ENCODE measurements at places on chromosomes 6 and 20.
A peak's percentile ranks its signal among the peaks of the same experiment; 100 is the strongest.

DNA sequence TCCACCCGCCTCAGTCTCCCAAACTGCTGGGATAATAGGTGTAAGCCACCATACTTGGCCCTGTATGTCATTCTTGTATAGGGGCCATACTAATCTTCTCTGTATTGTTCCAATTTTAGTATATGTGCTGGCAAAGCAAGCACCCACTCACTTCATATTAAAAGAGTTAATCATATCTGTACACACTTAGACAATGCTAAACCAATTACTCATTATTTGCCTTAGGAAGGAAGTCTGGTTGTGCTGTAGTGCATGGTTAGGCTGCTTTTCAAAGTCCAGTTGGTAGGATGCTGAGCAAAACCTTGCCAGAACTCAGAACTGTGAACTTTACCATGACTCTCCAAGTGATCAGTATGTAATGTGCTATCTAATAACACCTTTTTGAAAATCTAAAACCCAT, 88.6 kb downstream of the LIN28B start:
- no peak for DNase-seq

- no peak for DNase-seq
Observed at GRCh38 chr6:119728220-119728750, 378.7 kb upstream of the MAN1A1 start.

GRCh38 chr6:26022132-26022472, 59.5 kb downstream of the TRIM38 start:
- no peak for DNase-seq

- no peak for DNase-seq
Observed at GRCh38 chr20:8428988-8429387, 296.9 kb downstream of the PLCB1 start.

DNA sequence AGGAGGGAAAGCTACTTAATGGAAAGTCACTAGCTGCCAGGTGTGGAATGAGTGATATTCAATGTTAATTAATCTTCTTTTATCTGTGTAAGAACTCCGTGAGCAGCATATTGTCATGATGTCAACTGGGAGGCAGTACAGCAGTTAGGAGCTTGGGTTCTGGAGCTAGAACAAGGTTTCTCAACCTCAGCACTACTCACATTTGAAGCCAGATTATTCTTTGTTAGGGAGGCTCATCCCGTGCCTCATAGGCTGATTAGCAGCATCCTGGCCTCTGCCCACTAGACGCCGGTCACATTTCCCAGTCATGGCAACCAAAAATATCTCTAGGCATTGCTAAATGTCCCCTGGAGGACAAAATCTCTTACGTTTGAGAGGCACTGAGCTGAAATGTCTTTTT, 41.2 kb downstream of the BCAS1 start:
- DNase-seq, result no peak

DNA sequence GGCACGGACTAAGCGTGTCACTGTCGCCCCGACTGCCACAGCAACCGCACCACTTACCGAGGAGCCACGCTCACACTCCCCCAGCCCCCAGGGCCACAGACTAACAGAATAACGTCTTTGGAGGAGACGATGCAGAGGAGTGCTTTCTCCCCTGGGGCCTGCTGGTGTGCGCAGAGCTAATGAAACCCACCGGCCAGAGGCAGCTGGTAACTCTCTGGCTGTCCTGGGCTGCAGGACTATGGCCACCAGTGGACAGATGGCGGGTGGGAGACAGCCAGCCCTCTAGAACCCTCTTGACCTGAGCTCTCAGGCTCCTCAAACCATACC, 228.0 kb downstream of the DLL1 start:
- DNase-seq, result no peak

- DNase-seq, result no peak
Observed at GRCh38 chr6:33321227-33321626, 3.7 kb upstream of the ZBTB22 start.

DNA sequence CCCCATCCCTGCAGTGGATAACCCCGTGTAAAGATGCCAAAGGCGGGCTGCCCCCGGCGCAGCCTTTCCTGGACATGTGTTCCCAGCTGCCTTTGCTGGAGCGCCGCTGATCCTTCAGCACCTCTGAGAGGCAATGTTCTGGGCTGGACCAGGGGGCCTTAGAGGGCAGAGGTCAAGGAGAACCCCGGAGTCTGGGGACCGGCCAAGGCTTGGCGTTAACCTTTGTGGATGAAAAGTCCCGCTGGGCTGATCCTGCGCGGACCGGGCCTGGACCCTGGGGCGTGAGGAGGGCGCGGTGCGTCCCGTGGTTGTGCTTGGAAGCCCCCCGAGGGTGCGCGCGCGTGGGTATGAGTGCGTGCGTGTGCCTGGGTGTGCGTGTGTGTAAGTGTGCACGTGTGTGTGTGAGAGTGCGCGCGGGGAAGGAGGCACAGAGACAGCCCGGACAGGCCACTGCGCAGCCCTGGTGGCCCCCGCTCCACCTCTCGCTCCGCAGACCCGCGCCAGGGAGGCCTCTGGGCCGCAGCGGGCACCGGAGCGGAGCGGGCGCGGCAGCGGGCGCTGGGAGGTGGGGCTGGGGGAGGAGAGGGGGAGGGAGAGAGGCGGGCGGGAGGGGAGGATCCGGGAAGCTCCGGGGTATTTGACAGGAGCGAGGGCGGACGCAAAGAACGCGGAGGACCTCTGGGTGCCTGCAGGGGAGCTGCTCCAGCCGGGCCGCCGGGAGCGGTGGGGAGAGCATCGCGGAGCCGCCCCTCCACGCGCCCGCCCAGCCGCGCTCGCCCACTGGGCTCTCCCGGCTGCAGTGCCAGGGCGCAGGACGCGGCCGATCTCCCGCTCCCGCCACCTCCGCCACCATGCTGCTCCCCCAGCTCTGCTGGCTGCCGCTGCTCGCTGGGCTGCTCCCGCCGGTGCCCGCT, at the start of gene SMOC2:
TSS of gene SMOC2 (plus strand) at position 665 of the 914 bp plus-strand sequence. CDS start at position 852, 187 bp downstream.
- DNase-seq, result peak; percentile 78

- DNase-seq, result no peak
Observed at GRCh38 chr20:50861012-50861411, 66.2 kb downstream of the BCAS4 start.

GRCh38 chr6:144307880-144308279, 22.7 kb downstream of the UTRN start:
- DNase-seq, result no peak

DNA sequence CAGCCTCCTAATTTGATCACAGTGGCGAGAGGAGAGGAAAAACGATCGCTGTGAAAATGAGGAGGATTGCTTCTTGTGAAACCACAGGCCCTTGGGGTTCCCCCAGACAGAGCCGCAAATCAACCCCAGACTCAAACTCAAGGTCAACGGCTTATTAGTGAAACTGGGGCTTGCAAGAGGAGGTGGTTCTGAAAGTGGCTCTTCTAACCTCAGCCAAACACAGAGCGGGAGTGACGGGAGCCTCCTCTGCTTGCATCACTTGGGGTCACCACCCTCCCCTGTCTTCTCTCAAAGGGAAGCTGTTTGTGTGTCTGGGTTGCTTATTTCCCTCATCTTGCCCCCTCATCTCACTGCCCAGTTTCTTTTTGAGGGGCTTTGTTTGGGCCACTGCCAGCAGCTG, 28.7 kb downstream of the SAYSD1 start:
- no peak for DNase-seq

DNA sequence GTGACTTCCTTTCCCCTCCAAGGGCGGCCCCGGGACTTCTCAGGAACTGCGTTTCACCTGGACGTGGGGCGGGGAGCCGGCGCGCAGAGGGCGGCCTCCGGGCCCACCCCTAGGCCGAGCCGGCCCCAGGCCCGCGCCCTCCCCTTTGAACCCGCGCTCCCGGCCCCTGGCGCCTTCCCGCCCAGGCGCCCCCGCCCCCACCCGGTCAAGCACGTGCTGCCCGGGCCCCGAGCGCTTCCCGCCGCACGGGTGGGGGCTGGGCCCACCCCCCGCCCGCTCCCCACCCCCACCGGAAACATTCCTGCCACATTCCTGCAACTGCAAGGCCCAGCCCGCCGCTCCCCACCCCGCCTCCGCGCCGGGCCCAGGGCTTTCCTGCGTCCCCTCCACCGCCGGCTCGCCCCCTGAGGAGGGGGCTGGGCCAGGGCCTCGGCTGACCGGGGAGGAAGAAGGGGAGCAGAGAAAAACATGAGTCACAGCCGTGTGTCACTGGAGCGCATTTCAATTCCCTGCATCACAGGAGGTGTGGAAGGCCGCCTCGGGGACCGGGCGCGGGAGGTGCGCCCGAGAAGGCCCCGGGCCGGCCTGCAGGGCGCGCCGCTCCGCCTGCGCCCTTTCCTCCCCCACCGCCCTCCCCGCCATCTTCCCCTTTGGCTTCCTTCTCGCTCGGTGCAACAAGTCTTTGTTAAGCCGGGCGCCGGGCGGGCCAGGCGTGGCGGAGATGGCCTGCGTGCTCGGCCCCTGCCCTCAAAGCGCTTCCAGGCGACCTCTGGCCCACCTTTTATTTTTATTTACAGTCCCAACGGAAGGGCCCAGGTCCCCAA, 1.2 kb upstream of the HMGA1 start:
- DNase-seq, result peak; percentile 83

DNA sequence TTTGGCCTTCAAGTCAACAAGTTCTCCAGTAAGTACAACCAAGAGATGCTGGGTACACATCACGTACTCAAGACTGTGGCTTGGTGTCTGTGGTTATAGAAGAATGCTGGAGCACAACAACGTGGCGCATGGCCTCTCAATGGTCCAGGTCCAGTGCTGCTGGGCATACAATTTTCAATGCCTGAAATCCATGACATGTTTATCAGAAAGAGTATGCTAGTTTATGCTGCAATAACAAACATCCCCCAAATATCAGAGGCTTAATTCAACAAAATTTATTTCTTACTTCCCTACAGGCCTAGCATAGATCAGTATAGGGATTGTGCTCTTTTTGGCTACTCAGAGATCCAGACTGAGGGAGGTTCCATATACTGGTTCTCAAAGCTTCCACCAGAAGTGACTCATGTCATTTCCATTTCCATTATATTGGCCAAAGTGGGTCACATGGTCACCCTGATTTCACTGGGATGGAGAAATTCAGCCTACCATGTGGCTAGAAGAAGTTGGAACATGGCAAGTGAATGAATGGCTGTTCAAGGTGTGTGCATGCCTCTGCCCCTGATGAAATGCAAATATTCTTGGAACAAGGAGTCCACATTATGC, 33.3 kb upstream of the KIF16B start:
- DNase-seq, result no peak

GRCh38 chr6:4612636-4613171, 163.5 kb upstream of the CDYL start:
- DNase-seq, result no peak

- DNase-seq, result no peak
Observed at GRCh38 chr20:52655395-52655794, 316.8 kb upstream of the TSHZ2 start.

DNA sequence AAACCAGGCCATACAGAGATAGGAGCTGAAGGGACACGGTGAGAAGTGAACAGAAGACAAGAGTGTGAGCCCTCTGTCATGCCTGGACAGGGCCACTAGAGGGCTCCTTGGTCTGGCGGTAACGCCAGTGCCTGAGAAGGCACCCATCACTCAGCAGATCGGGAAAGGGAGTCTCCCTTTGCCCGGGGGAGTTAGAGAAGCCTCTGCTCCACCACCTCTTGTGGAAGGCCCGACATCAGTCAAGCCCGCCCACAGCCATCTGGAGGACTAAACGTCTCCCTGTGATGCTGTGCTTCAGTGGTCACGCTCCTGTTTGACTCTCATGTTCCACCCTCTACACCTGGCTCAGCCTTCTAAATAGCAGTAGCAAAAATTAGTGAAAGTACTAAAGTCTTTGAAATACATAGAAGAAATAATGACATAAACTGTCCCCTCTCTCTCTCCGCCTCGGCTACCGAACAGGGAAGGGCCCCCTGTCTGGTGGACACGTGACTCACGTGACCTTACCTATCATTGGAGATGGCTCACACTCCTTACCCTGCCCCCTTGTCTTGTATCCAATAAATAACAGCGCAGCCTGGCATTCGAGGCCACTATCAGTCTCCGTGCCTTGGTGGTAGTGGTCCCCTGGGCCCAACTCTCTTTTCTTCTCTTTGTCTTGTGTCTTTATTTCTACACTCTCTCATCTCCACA, 66.7 kb downstream of the RPP21 start:
- peak; percentile 66 for DNase-seq

GRCh38 chr20:59603176-59603575, 1.2 kb upstream of the PHACTR3 start:
- no peak for DNase-seq

DNA sequence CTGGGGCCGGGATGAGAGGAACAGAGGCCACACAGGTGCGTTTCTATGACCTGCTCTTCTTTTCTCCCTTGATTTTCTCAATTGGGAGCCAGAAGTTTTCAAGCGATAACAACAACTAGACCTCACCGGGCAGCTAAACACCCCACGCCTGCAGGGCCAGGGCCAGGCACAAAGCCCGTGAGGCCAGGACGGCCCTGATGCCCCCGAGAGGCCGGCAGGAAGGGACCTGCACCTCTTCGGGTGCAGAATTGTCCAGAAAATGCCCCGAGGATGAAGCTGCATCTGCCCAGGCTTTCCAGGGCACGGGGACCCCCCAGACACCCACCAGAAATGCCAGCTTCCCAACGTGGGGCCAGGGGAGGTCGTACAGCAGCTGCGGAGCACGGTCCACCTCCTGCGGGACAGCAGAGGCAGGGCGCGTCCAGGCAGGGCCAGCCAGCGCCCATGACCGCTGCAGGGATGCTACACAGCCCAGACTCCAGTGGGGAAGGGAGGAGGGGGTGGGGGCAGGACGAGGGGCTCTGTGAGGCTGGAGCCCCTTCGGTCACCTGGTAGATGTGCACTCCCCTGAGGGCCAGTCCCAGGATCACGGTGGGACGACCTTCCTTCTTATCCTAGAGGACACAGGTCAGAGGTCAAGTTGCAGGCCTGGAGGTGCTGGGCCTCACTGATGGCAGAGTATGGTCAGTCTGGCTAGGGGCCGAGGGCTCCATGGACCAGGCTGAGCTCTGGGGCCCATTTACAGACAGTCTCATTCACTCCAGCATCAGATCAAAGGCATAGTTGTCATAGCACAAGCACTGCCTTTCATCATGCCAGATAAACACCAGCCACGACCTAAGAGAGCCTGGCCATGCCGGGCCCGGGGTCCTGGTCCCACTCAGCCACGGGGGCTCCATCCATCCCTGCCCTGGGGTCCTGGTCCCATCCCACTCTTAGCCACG, 16.4 kb downstream of the FRMD1 start:
- DNase-seq, result no peak

- no peak for DNase-seq
Observed at GRCh38 chr6:127247114-127248096, 19.3 kb upstream of the RNF146 start.

GRCh38 chr6:132733814-132734213, 20.0 kb upstream of the VNN1 start:
- DNase-seq, result no peak

GRCh38 chr20:25063546-25063945, 5.6 kb upstream of the ACSS1 start:
- DNase-seq, result no peak

GRCh38 chr6:24997231-24997630, 61.5 kb upstream of the RIPOR2 start:
- no peak for DNase-seq

DNA sequence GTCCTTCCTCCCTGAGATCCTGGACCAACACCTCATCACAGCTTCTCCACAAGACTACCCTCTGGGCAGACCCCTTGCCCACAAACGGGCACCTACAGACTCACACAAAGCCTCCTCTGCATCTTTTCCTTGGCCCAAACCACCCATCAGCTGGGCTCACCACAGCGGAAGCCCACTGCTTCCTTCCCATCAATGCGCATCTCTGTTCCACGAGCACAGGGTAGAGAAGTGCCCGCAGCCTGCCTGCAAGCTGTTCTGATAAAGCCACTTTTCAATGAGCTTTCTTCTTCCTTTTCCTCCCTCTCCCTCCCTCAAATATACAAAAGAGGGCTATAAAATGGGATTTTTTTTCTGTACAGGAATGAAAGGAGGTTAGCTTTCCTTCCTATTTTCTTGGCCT, 111.2 kb downstream of the NFATC2 start:
- DNase-seq, result no peak
